Ecto neural progenitor cell (in vitro differentiated cells): ENCODE measurements at places on chromosomes 5 and 9.

GRCh38 chr5:142935014-142935413, 164.8 kb downstream of the ARHGAP26 start:
- DNase-seq, result no peak

DNA sequence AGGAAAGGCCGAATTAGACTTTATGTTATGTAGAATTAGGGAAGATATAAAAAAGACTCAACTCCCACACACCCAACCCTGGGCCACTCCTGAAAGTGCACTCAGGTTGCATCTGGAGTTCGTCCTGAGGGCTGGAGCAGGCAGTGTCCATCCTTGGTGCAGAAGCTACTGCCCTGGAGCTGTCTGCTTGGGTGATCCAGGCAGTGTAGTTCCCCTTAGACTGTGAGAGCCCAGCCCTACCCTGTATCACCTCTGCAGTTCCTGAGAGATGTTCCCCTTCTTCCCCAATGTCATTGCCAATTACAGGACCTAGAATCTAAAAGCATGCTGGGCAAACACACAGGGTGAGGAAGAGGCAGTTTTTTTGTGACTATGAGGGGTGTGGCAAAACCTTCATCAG, 368.3 kb upstream of the ST8SIA4 start:
- no peak for DNase-seq

DNA sequence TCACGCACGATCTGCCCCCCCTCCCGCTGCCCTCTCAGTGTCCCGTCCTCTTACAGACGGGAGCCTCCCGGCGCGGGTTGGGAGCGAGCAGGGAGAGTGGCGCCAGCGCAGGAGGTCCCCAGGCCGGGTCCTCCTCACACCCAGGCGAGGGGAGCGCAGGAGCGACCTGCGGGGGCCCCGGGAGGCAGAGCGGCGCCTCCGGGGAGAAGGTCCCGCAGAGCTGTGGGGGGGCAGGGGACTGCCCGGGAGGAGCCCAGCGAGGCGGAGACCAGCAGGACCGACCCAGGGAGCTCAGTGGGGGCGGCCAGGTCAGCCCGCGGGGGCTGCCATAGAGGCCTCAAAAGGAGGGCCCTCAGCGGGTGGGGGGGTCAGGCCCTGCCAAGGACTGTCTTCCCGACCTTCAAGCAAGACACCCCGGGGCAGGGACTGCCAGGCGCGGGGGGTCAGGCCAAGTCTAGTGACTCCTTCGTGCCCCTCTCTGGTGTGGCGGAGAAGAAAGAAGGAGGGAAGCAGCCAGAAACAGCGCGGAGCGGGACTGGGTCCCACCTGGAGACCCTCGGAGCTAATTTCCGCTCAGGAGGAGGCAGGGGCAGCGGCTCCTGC, 123.3 kb upstream of the ERCC6L2 start:
- no peak for DNase-seq

DNA sequence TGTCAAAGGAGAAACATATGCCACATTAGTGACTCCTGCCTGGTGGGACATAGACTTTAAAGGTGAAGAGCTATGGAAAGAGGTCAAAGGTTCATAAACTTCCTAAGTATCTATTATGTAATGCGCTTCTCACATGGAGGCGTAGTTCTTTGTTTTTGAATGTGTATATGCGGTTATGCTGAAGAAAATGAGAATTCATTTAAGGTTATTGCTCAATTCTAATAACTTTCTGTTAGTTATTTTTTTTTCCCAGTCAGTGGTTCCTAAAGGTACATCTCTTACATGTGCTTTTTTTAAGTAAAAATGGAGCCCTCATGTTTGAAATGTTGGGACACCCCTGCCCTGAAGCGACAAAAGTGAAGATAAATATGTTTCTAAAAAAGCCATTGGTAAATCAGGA, 156.2 kb downstream of the SPATA31D1 start:
- DNase-seq, result no peak

DNA sequence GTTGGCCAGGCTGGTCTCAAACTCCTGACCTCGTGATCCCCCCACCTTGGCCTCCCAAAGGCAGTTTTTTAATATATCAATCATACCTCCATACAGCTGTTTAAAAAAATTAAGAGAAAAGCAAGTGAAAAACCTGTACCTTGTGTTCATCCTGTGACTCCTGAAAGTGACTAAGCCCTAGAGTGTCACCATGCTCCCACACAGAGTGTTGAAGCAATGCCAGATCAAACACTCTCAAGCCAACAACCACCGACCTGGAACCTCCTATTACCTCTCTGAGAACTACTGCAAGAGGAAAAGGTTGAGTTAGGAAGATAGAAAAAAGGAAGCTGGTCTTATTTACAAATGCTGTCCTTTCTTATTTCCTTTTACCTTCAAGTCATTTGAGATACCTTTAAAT, 123.5 kb downstream of the RASEF start:
- DNase-seq, result no peak

DNA sequence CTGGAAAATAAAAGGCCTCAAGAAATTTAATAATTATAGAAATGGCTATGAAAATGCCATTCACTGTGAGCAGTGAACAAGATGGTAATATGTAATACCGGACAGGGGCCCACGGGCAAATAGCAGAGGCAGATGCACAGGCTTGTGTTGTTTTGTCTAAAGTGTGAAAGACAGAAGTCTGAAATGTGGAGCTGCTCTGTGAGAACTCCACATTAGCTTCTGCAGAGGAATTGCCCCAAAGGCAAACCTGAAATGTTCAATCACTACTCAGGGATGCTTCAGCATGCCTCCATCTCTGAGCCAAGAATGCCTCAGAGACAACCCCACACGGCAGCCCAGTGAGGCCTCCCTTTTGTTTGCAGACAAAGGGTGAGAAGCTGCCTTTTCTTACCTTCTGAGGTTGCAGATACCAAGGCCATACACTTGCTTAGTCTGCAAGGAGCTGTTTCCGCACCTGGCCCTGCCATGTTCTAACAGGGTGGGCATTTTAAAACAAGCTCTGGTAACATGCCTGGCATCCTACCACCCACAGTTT, 124.3 kb upstream of the CXCL14 start:
- no peak for DNase-seq

GRCh38 chr5:168885324-168886120, 306.4 kb upstream of the PANK3 start:
- peak; percentile 75 for DNase-seq

GRCh38 chr5:173298213-173298926, 29.8 kb downstream of the STC2 start:
- DNase-seq, result no peak

DNA sequence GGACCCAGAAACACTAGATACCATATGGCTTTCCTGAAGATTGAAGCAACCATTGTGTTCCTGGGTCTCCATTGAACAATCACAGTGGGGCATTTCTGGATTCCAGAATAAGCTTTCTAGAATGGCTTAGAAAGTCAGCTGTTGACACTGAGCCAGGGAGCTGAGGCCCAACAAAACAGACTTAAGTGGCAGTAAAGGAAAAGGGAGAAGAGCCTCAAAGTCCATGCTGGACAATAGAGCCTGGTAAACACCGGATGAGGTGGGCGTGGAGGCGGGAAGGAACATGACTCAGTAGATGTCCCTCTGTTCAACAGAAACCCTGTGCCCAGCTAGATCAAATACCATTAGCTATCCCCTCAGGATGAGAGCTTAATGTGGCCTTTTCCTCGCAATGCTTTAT, 14.8 kb downstream of the SPARC start:
- no peak for DNase-seq

- DNase-seq, result no peak
Observed at GRCh38 chr5:34717426-34718327, 61.5 kb downstream of the RAI14 start.

DNA sequence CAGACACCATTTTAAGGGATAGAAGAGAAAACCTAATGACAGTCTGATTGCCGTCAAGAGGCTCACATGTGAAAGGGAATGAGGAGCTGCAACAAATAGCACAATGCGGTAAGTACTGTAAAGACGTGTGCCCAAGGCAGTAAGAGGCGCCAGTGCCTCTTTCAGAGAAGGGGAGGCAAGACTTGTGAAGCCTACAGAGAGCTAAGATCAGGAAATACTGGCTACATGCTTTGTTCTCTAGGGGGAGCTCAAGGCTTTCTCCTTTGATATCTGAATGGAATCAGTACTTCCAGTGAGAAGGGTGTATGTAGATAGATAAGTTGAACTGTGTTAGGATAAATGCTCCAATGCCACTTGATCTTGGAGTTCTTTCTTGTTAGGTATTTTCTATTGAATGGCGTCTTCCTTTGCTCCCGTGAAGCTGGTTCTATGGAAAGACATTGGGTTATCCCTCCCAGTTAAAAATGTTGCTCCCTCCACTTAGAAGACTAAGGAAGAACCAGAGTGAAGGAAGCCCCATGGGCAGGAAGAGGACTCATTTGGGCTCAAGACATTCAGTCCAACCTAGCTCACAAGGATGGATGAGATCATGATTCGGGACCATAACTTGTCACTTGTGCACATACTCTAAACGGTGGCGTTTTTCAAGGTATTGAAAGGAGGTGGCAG, 23.5 kb upstream of the ALDOB start:
- DNase-seq, result no peak
